ENCODE measurements at places on chromosomes 7 and 10. TPM values are rescaled to one million over a fixed set of nuclear protein-coding genes. Genes with fewer than 3 reads are reported as not detected.

LLCFC1 gene
- 0.24 TPM for polyA plus RNA-seq

TMEM236 gene
- polyA plus RNA-seq = 0.22 TPM

BAIAP2L1 gene
- polyA plus RNA-seq = 15.3 TPM

LRRN3 gene
- 6.8 TPM for polyA plus RNA-seq

TUBAL3 gene
- polyA plus RNA-seq = 0.39 TPM

DTX2 gene
- 9.5 TPM for polyA plus RNA-seq

H2BK1 gene
- polyA plus RNA-seq = not detected

SRRM3 gene
- polyA plus RNA-seq = 1.5 TPM
